Activated naive CD8-positive, alpha-beta T cell treated with anti-CD3 and anti-CD28 coated beads for 36 hours (primary cell): ENCODE measurements at places on chromosomes 2 and 18.

DNA sequence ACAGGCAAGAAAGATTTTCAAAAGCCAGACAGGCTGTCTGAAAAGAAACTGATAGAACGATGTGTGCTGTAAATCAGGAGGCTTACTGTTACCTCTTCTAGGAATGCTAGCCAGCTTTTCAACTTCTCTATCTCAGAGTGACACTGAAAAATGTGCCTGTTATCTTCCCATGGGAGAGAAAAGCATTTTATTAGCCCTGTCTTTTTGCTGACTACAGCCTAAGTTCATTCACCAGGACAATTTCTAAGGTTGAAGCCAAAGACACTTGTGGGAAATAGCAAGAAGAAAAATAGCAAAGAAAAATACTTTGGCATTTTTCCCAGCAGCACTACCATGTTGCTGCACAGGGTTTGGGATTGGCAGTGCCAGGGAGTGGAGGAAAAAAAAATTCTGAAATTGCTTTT is 34.0 kb downstream of the ABCB11 start:
- no peak for DNase-seq

GRCh38 chr2:28696261-28696660 is 55.4 kb upstream of the PPP1CB start:
- no peak for DNase-seq

DNA sequence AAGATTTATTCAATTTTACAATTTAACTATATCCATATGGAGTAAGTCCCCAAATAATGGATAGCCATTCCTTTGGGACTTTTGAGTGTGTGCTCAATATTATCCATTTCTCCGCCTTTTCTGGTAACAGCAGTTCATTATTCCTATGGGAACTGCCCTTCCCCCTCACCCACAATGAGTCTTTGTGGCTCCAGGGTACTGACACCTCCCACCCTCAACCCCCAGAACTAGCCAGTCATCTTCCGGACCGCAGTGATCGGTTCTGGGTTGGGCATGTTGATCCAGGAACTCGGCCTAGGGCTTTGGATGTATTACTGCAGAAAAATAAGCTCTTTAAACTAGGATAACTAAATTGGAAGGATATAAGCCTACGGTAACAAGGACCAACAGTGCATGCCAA is 45.4 kb upstream of the CCDC150 start:
- no peak for DNase-seq

DNA sequence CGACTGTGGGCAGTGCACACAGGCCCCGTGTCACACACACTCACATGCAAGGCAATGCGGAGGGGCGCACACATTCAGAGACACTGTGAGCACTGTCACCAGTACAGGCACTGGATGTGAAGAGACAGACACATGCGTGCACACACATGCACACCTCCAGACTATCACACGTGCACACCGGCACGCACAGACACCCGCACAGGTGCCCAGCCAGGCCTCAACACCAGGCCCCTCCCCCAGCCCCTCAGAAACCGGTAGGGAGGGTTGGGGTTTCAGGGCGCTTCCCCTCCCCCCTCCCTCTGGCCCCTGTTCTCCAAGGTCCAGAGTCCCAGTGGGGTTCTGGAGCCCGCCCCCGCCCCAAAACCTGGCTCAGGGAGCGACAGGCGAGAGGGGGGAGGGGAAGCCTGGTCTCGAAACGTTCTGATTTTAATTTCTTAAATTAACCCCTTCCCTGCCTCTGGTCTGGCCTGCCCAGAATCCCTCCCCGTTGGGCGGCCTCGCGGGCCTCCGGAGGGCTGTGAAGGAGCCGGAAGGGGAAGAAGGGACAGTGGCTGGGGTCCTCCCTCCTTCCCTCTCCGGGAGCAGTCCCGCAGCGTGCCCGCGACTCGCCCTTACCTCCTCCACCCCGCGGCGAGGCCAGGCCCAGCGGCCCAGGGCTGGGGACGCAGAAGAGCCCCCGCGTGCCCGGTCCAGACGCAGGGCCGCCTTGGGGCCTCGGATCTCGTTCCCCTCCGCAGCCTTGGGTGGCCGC is 558 bp downstream of the FBXO41 start:
- DNase-seq, result peak; percentile 44
